Stomach (tissue), 19 donors: ENCODE measurements at places on chromosomes 4 and X. TPM values are rescaled to one million over a fixed set of nuclear protein-coding genes. Genes with fewer than 3 reads are reported as not detected.

GRCh38 chr4:96993560-96993959 is 1149.7 kb downstream of the STPG2 start:
- no peaks in the 10 kb centered on the region for H3K27me3 ChIP-seq
- H3K36me3 ChIP-seq, result no peaks in the 10 kb centered on the region
- no peak for DNase-seq
- H3K4me1 ChIP-seq, result no peaks in the 10 kb centered on the region
- H3K27ac ChIP-seq, result no peak overlapping the region
- H3K4me3 ChIP-seq, result no peak overlapping the region

The KCNE5 gene
- total RNA-seq, result not detected

The SMAD1 gene
- total RNA-seq, result 13.9 TPM

The CT45A1 gene
- total RNA-seq, result not detected

The GNRHR gene
- not detected for total RNA-seq
